ENCODE measurements at places on chromosomes 12 and 14.
A peak's percentile ranks its signal among the peaks of the same experiment; 100 is the strongest.

GRCh38 chr12:113949321-113950305 is 16.5 kb downstream of the RBM19 start:
- DNase-seq, result no peak

DNA sequence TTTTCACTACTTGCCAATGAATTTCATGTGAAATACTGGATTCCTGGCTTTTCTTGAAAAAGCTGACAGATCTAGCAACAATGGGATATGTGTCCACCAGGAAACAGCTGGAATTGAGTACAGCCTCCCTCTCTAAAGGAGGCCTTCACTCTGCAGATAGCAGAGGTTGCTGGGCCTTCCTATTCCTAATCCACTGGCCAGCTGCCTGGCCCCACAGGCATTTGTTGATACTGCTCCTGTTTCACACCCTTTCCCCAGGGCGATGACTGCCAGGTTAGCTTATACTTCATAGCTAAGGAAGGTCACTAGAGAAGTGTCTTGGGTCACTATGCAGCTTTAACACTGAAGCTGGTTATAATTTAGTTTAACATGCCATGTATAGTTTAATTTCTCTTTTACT is 87.5 kb upstream of the PDZRN4 start:
- no peak for DNase-seq

DNA sequence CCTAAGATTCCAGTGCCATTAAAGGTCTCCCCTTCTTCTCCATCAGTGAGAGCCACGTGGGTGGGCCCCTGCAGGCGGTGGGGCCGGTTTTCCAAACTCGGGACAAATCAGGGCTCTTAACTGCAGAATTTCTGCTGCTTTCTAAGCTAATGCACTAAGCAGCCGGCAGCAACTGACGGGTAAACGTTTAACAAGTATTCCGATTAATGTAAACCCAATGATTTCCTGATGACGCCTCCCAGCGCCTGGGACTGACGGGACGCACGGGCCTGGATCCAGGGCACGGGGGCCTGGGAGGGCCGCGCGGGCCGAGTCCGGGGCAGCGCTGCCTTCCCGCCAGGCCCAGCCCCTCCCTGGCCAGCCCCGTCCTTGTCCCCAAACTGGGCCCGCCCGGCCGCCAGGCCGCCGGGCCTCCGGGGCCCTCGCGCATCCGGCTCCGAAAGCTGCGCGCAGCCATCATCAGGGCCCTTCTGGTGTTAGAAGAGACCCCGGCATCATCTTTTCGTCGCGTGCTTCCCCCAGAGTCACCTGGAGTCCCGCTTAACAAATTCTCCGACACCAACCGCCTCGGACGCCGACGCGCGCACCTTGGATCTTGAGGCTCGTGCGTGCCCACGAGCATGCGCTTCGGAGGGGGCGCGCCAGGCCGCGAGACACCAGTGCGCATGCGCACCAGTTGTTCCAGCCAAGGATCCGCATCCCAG is at the start of gene MLH3:
TSS of gene MLH3 (minus strand) at position 616 of the 704 bp plus-strand sequence. CDS start 1,812 bp downstream, outside the sequence.
- DNase-seq, result peak; percentile 81

- DNase-seq, result no peak
These were observed 2.4 kb downstream of the NR4A1 start for GRCh38 chr12:52053536-52054209.

DNA sequence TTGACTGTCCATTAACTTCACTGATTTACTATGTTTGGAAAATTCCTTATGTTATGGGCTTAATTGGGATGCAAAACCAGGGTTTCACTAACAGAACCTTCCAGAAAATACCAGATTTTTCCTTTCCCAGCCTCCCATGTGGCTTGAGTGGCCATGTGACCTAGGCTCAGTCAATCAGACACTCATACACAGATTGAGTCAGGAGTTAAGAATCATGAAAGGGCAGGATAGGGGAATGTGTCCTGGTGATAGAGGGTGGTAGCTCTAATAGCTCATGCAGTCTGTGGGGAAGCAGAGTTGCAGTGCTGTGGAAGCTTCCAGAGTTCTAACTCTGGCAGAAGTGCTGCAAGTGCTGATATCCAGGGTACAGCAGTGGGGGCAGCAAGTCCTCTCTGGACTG is 134.1 kb upstream of the IFNG-AS1 start:
- no peak for DNase-seq

DNA sequence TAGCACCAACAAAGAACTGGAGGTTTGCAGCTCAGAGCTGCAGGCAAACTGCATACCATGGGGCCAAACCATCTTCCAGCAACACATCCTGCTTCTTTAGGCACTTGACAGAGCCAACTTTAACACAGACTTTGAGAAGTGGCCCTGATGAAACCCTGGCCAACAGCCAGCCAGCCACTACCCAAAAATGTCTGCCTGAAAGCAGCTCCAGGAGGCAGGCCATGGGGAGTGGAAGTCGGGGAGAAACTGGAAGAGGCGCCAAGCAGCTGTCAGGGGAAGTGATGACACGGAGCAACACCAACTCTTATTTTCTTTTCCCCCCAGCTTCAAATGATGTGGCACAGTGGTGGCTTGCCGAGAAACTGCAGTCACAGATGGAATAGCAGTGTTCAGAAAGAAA is 110.9 kb upstream of the PLXNC1 start:
- DNase-seq, result no peak

DNA sequence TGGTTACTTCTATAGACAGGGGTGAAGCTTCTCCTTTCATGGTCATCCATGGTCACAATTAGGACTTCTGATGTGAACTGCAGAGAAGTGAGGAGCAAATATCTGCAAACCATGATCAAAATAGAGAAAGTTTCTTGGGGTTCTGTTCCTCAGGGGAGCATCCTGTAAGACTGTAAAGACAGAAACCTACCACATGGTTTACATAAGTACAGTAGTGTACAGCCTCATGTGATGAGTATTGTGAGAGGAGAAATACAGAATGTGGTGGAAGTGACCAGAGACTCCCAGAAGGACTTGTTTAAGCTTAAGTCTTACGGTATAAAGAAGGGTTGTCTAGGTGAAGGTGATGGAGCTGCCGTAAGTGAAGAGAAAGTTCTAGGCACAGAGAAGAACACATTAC is 484.7 kb downstream of the LRIG3 start:
- DNase-seq, result no peak

DNA sequence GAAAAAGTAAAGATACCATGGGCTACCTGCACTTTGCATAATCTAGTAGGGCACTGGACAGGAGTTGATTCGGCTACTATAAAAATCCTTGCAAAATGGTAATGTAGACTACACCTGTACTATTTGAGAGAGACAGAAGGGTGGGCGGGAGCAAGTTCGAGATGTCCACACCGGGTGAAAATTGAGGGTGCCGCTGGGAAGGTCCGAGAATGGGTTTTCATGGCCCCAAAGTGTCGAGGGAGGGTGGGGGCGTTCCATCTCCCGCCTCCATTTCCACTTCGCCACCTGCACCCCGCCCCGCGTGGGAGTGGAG is 648 bp downstream of the SNX6 start:
- no peak for DNase-seq

GRCh38 chr12:39586816-39587215 is 32.8 kb downstream of the ABCD2 start:
- no peak for DNase-seq

DNA sequence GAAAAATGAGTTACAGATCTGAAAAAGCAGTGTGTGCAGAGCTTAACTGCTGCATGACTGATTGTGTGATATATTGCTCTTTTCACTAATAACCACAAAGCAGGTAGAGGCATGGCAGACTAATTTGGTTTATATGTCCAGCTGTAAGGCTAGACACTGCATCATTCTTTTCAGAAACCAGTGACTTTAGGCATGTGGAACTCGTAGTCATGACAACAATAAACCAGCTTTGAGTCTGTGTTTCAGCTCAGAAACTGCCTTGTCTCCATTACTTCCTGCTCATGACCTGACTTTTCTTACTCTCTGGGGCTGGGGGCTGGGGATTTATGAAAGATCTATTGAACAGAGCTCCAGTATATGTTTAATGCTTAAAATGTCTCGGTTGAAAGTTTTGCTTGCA is 146.8 kb upstream of the LRIG3 start:
- no peak for DNase-seq

- DNase-seq, result no peak
These were observed 73.2 kb downstream of the DCAF5 start for GRCh38 chr14:69079747-69080146.

- no peak for DNase-seq
These were observed 60.9 kb upstream of the RFLNA start for GRCh38 chr12:124233846-124234640.

DNA sequence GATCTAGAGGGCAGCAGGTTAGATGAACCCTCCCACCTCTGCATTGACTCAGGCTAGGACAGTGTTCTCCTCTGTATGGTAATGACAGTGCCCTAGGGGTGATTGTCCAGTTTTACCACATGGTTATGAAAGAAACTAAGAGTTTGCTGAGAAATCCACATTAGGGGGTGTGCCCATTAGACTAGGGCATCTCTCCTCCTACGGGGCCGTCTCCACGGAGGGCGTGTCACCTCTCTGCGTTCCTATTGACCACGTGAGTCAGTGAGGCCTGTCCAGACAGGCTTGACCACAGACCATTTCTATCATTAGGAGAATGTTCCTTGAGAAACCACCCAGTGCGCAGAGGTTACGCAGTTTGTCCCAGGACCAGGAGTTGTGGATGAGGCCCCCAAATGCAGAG is 8.3 kb downstream of the MVK start:
- no peak for DNase-seq

DNA sequence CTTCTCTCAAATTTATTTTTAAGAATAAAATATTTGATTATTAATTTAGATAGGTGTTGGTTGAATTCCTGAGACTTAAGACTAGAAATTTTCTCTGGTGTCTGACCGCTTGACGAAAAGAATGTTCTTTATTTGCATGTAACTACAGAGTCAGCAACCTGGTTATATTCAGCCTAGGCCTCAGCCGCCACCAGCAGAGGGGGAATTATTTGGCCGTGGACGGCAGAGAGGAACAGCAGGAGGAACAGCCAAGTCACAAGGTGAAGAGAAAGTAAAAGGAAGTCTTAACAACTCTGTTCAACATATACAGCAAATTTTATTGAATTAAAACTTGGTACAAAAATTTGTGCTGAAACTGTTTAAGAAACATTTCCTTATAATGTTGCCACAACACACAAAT is 5.2 kb downstream of the PIWIL1 start:
- DNase-seq, result no peak

DNA sequence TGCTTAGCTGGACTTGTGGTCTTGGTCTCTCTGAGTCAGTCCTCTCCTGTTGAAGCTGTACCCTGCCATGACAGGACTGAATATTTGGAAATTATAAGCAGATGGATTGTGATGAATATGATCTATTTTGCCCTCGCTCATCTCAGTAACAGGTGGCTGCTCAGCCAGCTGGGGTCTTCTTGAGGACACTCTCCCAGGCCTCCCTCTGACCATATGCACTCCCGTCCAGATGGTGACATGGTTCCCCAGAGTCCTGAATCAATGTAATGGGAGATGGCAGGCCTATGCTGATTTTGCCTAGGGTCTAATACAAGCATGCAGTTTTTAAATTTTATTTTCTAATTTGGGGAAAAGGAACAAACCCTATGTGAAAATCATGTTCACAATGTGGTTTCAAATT is 63.1 kb upstream of the TRHDE start:
- no peak for DNase-seq

GRCh38 chr14:104315625-104316024 is 177.2 kb downstream of the KIF26A start:
- no peak for DNase-seq

All from hematopoietic multipotent progenitor cell treated with erythropoietin and hydrocortisone succinate and interleukin-3 and kit ligand, for 17 days (in vitro differentiated cells).